NCI-H2171 treated with DMSO at 0.1 percent for 48 hours (cell line): ENCODE measurements at places on chromosomes 2 and 18.

GRCh38 chr2:148730085-148730484 is 85.5 kb downstream of the EPC2 start:
- no peak for DNase-seq

DNA sequence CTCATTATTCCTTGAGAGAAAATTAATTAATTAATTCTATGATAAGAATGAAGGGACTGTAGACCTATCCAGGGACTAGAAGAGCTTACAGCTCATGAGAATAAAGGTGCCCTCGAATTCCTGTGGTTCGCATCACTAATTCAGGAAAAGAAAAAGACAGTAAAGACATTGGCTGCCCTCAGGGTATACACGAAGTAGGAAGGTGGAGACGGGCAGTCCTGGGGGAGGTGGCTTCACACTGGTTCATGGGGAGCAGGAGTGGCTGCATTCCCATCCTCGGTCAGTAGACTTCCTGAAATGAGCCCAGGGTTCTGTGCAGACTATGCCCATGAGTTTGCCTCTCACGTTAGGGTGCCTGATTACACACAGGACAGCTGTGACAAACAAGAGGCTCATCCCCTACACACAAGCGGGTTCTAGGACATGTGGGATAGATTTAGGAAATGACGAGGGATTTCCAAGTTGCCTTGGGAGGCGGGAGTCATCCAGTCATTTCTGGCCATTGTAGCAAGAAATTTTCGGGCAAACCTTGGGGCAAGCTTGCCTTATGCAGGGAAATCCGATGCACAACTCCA is 282.2 kb downstream of the CYP26B1 start:
- no peak for DNase-seq

- DNase-seq = no peak
These were observed 233.7 kb downstream of the METTL4 start for GRCh38 chr18:2337552-2338141.

- DNase-seq = no peak
These were observed 915.6 kb downstream of the NRXN1 start for GRCh38 chr2:50116096-50117010.

DNA sequence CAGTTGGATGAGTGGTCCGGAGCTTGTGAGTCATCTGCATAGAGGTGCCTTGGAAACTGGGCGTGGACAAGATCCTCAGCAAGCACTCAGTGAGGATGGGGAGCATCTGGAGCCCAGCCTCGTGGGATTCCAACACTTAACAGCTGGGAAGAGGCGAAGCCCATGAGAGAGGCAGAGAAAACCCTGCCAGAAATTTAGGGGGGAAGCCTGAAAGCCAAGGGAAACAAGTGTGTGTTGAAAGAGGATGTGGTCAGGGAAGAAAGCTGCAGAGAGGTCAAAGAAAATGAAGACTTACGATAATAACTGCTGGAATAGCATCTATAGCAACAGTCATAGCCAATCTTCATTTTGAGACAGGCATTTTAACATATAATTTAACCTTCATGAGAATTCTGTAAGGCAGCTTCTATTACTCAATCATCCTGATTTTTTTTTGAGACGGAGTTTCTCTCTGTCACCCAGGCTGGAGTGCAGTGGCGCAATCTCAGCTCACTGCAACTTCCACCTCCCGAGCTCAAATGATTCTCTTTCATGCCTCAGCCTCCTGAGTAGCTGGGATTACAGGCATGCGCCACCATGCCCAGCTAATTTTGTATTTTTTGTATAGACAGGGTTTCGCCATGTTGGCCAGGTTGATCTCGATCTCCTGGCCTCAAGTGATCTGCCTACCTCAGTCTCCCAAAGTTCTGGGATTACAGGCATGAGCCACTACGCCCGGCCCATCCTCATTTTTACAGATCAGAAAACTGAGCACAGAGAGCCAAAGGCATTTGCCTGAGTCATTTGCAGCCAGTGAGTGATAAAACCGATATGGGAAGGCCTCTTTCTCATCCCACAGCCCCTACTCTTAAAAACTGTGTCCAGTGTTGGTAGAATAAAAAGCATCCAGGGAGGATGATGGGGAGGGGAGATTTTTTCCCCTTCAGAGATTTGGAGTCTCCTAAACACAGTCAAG is 214.4 kb upstream of the EPAS1 start:
- no peak for DNase-seq

DNA sequence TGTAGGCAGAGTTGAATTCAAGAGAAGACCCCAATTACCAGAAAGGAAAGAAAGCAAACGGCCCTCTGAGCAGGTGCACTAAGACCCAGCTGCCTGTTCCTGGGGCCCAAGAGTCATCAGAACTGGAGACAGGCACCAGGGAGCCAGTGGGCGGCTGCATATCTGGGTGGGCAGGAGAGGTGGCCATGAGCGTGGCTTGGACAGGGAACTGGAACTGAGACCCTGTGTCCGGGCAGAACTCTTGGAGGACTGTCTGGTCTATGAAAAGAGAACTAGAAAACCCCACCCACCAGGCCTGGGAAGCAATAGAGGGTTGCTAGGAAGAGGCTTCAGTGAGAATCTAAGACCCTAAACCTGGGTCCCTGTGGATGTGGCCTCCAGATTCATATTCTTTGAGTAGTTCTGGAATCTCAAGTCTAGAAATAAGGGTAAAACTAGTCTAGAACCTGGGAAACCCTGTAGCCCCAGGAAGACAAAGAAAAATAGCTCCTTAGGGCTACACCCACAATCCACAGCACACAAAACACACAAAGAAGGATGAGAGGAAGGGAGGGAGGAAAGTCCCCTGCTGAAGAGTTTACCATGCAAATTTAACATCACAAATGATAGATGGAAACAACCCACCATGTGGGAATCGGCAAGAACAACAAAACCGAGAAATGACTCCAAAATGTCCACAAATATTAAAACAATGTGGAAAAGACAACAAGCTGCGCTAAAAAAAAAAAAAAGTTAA is 147.0 kb downstream of the HDAC4 start:
- no peak for DNase-seq

GRCh38 chr2:168165397-168165796 is 82.0 kb downstream of the STK39 start:
- DNase-seq = no peak

DNA sequence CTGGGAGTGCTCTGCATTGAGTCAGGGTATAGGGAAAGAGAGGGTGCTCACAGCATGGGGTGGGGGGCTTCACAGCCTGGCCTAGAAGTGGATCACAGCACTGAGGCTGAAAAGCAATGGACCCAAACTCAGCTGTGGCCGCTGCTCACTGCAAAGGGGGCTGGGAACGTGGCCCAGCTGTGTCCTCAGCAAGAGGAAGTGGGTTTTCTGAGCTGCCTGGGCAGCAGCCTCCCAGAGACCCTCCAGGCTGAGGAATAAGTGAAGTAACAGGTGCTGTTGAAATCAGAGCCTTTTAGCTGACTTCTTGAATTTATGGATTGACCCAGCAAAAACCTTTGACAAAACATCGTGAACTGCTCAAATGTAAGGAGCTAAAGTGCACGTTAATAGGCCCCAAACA is 35.2 kb downstream of the PTGR3 start:
- no peak for DNase-seq

DNA sequence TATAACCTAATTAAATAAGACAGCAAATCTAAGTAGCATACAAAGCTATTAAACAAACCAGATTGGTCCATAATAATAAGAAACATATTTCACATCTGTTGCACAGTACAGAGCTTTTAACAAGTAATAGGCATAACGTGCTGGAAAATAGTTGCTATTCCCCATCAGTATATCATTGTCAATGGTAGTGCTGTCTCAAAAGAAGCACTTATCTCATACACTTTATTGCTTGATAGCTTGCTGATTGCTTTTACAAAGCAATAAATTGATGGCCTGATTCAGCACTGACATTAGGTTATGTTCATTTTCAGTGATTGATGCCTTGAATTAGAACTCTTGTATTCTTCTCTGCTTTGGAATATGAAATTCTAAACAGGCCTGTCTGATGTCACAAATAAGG is 641.7 kb downstream of the CBLN2 start:
- DNase-seq = no peak

DNA sequence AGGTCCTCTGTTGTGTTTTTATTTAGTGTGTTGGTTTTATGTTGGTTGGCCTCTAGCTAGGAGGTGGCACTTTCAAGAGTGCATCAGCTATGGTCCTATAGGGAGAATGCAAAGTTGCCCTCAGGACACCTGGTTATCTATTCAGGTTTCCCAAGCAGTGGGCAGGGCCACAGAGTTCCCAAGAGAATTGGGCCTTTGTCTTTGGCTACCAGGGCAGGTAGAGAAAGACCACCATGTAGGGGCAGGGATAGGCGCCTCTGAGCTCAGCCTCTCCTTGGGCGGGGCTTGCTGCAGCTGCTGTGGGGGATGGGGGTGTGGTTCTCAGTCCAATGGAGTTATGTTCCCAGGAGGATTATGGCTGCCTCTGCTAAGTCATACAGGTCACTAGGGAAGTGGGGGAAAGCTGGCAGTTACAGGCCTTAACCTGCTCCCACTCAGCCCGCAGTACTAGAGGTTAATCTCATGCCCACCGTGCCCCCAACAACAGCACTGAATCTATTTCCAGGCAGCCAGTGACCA is 26.0 kb downstream of the ABCB11 start:
- DNase-seq = no peak

- peak; percentile 9 for DNase-seq
These were observed 19.5 kb downstream of the WIPF1 start for GRCh38 chr2:174577967-174578589.

DNA sequence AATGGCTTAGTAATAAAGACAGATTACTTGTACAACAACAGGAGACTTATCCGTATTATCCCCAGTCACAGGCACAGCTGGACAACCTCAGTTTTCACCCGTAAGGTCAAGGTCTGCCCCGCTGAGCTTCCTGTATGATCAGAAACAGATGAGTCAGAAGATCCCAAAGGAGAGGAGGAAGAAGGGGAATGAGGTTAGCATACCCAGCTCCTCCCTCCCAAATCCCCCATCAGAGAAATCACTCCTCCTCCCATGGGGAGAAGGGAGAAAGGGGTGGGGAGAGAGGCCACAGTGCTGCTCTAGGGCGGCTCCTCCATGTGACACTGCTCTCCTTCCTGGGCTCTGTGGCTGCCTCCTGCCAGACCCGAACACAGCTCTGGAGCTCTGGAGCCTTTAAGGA is 53.8 kb upstream of the SPTBN1 start:
- DNase-seq = no peak

DNA sequence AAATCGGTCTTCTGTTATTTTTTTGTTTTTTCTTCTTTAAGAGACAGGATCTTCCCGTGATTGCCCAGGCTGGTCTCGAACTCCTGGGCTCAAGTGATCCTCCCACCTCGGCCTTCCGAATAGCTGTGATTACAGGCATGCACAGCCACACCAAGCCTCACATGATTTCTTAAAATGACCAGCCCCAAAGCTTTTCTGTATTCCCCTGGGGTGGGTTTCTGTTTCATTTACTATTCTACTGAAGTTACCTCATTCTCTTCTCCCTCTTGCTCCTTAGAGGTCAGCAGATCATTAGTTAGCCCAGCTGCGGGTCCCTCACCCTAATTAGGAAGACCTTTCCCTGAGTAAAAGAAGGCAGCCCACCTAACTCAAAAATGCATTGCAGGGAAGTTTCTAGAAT is 27.6 kb downstream of the SLC1A4 start:
- DNase-seq = no peak

DNA sequence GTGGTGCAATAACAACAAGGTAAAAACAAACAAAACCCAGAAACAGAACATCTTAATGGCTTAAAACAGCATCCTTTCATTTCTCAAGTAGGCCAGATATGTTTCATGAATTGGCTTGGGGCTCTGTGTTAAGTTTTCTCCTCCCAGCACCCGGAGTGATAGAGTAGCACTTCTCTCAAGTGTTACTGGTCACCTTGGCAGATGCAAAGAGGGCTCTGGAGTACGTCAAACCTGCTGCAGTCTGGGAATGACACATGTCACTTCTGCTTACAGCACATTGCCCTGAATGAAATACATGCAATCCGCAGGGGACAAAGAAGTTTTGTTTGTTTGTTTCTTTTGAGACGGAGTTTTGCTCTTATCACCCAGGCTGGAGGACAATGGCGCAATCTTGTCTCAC is 639.3 kb downstream of the CNTNAP5 start:
- DNase-seq = no peak

DNA sequence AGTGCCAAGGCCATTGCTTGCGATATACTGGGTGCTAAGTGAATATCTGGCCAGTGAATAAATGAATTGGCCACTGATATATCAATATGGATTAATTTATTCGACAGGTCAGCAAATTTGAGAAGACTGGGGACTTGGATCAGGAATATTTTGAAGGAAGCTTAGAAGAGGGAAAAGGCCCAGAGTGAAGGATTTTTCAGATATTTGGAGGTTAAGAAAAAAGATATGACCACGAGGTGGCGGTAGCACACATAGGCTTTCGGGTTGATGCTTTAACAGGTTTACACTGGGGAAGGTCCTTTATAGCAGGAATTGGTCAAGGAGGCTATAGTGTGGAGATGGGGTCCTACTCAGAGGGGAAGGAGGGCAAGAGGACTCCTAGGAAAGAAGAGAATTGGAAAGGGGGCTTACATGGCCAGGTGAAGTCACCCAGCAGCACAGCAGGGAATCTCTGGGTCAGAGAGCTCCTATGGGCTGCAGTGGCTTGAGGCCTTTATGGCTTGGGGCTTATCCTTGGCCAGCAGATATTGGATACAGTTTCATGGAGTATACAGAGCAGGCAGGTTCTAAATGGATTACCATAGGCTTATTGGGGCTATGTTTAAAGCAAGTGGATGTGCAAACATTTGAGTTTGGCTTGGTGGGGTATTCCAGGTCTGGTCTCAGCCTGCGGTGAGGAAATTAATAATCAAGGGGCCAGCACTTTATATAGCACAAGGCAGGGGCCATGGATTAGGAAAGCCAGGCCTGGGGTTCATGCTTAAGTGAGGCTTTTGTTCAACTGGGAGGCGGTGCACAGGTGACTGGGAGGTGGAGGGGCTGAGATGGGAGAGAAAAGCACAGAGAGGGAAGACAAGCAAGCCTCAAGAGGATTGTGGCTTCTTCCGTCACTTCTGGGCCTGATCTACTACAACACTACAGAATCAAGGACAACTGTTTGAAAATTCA is 9.7 kb downstream of the IL1RN start:
- no peak for DNase-seq

DNA sequence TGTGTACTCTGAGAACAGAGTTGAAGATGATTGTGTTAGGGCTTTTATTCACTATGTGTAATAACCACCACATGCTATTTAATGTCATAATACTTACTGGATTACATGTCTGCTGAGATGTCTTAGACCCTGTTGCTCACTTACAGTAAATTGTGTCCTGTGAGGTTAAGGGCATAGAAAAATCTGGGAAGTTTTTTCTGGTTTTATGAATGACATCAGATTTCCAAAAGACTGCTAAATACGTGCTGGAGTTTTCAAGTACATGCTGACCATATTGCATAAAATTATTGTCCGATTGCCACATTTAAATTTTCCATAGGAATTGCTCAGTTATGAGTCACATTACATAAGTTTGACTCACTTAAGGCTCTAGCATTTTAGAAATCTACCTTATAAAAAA is 96.7 kb upstream of the COL5A2 start:
- DNase-seq = no peak

GRCh38 chr2:157868993-157869392 is 7.1 kb downstream of the ACVR1 start:
- no peak for DNase-seq
